ENCODE measurements at places on chromosomes 16 and 17.

DNA sequence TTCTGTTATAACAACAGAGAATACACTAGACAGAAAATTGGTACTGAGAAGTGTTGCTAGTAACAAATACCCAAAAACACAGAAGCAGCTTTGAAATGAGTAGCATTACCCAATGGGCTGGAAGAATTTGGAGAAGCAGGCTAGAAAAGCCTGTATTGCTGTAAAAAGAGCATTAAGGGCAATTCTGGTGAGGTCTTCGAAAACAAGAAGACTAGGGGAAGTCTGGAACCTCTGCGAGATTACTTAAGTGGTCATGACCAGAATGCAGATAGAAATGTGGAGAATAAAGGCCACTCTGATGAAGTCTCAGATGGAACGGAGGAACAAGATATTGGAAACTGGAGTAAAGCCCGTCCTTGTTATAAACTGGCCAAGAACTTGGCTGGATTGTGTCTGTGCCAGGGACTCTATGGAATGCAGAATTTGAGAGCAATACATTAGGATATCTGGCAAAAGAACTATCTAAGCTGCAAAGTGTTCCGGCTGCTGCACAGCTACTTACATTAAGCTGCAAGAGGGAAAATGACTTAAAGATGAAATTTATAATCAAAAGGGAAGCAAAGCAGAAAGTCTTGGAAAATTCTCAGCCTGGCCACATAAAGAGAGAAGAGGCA lies 44.9 kb upstream of the PEMT start:
- DNase-seq, result no peak

GRCh38 chr17:58535431-58535830 lies 21.0 kb upstream of the MTMR4 start:
- no peak for DNase-seq

DNA sequence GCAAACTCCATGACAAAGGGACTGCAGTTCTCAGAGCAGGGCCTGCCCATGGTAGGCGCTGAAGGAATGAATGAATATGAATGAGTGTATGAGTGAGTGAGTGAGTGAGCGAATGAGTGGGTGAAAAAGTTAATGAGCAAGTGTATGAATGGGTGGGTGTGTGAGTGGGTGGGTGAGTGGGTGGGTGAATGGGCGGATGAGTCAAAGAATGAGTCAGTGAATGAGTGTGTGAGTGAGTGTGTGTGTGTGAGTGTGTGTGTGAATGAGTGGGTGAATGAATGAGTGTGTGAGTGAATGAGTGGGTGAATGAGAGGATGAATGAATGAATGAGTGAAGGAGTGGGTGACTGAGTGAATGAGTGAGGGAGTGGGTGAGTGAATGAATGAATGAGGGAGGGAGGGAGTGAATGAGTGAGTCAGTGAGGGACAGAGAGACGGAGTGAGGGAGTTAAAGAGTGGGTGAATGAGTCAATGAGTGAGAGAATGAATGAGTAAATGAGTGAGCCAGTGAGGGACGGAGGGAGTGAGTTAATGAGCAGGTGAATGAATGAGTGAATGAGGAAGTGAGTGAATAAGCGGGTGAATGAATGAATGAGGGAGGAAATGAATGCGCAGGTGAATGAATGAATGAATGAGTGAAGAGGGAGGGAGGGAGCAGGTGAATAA lies 11.1 kb upstream of the CHMP6 start:
- no peak for DNase-seq

GRCh38 chr17:39051001-39051585 lies 83.9 kb upstream of the FBXO47 start:
- DNase-seq, result no peak

DNA sequence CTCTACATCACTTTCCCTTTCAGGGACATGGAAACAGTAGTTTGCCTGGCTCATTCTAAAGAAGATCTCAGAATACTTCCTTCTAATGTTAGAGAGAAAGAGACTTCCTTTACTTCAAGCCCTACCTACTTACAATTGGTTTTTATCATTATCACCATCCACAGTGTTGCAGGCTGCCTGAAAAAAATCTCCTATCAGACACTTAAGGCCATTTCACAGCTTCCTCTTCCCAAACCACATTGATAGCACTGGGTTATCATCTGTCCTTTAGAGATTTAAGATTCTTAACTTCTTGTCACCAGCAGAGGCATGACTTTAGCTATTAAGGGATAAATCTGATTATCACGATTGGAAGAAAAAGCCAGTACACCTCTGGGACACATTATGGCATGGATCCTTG lies 178.5 kb upstream of the TBX2 start:
- DNase-seq, result no peak

- no peak for DNase-seq
Observed at GRCh38 chr16:7585705-7586104, 253.1 kb downstream of the RBFOX1 start.

DNA sequence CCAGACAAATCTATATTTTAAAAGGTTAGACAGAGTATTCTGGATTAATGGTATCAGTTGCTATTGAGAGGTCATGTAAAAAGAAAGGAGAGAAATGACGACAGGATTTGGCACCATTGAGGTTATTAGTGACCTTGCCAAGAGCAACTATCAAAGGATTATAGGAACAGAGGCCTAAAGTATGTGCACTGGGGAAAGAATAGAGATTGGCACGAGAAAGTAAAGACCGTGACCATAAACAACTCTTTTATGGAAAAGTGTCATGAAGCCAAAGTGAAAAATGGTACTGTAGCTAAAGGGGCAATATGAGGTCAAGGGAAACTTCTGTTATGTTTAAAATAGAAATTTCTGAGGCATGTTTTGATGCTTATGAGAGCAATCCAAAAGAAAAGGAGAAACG lies 115.2 kb upstream of the KIF2B start:
- DNase-seq, result no peak

DNA sequence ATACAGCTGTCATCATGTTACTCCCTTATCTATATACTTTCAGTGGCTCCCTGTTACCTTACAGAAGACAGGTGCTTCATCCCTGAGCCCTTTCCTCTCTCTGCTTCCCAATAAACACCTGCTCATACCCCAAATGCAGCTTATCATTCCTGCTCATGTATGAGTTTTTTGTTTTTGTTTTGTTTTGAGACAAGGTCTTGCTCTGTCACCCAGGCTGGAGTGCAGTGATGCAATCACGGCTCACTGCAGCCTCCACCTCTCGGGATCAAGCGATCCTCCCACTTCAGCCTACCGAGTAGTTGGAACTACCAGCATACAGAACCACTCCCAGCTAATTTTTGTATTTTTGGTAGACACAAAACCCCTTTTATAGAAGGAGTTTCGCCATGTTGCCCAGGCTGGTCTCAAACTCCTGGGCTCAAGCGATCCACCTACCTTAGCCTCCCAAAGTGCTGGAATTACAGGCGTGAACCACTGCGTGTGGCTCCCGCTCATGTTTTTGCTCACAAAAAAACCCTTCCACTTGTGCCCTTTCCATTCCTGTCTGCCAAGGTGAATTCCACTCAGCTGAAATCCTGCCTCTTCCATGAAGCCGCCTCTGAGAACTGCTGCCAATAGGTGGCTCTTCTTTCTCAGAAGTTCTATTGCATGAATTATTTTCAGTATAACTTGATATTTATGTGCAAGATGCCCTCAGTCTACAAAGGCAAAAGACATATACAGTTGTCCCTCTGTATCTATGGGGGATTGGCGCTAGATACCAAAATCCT lies 7.9 kb upstream of the RNF157 start:
- DNase-seq, result no peak

DNA sequence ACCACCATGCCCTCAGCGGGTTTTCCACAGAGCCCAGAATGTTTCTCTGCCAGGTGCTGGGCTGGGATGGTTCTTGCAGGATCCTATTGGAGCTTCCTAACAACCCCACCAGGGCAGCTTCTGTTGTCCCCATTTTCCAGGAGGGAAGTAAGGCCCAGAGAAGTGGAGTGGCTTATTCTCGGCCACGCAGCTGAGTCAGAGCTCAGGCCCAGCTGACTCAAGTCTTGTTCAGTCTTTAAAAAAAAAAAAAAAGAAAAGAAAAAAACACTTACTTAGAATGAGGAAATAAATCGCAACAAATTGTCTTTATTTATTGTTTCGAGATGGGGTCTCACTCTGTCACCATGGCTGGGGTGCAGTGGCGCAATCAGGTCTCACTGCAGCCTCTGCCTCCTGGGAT lies 413.0 kb downstream of the CPPED1 start:
- no peak for DNase-seq

- no peak for DNase-seq
Observed at GRCh38 chr17:10156599-10156947, 41.8 kb downstream of the GAS7 start.

DNA sequence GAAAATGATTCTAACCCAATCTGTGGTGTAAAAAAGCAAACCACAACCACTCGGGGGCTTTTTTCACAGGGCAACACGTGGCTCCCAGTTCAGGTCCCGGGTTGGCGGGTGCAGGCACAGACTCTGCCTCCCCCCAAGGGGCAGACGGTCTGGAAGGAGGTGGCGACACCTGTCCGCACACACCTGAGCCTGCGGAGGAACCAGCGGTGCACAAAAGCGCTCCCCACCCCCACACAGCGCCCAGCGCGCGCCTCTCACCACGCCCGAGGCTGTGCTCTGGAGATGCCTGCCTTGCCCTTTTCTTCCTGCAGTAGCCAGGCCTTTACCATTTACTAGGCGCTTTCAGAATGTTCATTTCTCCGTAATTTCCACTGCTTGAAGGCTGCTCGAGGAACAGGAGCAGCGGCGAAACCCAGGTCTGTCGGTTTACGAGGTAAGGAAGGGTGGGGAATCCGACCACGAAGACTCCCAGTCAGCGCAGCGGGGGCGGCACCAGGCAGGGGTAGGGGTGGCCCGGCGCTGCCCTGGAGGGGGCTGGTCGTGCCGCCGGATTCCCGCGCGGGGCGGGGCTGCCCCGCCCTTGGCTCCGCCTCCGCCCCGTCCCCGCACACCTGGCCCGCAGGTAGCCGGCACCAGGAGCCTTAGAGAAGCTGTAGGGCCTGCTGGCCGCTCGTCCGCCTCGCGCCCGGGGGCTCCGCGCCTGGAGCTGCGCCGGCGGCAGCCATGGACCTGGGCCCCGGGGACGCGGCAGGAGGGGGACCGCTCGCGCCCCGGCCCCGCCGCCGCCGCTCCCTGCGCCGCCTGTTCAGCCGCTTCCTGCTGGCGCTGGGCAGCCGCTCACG lies at the start of gene USP43:
Gene USP43, plus strand, starts transcription at position 608 of the 842 bp plus-strand sequence. Its CDS starts 116 bp downstream, at position 724.
- peak; percentile 72 for DNase-seq

All from RPMI8226 (cell line).